ENCODE measurements at places on chromosomes 4 and X.

DNA sequence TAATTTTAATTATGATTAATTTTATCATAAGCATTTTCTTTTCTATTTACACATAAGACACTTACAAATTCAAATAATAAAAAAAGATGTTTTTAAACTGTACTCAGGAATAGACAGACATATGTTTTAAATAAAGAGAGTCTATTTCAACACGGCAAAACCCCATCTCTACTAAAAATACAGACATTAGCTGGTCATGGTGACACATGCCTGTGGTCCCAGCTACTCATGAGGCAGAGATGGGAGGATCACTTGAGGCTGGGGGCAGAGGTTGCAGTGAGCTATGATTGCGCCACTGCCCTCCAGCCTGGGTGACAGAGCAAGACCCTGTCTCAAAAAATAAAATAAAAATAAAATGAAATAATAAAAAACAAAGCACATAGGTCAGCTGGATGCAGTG, 14.8 kb downstream of the FAM9B start:
- no peak for DNase-seq

DNA sequence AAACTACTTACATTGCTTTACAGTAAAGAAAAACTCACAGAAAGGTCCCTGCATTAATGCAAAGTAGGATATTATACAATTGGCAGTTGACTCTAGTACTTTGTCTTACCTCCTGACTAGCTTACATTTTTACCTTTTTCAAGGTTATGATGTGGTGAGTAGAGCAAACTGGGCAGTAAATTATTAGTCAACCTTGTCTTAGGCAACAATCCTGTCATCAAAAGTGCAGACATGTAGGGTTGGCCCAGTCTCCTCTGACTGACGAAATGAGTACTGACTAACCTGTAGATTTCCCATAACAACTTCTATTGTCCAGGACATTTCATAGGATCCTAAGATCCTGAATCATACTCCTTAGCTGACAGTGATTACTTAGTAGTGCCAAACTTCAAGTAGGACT, 142.0 kb upstream of the NUDT6 start:
- DNase-seq, result no peak

GRCh38 chr4:72136429-72136828, 104.6 kb downstream of the NPFFR2 start:
- DNase-seq, result no peak

DNA sequence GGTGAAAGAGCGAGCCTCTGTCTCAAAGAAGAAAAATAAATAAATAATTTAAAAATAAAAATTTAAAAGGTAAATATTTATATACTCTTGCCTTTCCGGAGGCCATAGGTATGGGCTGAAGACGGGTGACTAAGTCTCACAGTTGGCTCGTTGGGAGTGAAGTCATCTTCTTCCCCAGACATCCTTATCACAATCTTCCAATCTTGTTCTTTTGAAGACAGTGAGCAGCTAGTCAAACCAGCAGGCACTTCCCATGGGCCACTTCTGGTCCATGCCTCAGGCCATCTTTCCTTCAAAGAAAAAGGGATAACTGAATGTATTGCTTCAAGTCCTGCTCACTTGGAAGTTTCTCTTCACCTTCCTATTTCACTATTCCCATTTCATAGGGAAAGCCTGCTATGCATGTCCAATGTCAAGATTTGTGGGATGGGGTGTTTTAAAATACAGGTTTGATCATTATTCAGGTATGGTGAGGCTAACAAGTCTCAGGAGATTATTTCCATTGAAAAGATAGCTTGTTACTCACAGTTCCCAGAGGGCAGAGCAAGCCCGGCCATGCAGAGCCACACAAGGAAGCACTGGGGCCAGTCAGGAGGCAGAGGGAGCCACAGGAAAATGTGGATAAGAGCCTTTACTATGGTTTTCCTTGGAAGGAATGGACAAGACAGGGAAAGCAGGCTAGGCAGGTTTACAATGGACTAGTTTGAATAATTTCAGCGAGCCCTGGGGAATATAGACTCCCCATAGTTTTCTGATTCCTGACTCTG, 33.3 kb upstream of the VCX2 start:
- DNase-seq, result no peak

DNA sequence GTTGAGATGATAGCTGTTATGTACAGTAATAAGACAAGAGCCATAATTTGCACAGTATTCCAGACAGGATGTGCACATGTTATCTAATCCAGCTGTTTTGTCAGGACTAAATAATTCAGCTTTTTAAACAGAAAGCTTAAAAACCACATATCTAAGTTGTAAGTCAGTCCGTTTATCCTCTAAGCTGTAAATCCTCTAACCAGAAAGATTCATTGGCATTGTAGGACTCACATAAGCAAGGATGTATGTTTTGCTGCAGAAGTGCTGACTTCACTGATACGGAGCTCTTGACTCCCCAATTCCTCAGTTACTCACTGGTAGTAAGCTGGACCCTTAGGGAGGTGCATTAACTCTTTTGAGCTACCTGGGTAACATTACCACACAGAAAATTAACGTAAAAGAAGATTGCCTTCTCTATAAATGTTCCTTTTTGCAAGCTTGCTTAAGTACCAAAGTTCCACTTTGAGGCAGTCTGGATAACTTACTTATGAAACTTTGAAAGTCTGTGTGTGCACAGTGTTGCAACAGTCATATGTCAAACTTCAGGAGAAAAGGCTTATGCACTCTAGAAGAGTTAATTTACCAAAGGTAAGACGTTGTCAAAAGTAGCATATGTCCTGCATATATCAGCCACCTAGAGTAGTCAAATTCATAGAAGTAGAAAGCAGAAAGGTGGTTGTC, 58.3 kb upstream of the MAGEB2 start:
- DNase-seq, result no peak

- DNase-seq, result no peak
Measured at GRCh38 chr4:165472943-165473676, 94.3 kb downstream of the CPE start.

- DNase-seq, result no peak
Measured at GRCh38 chr4:168832763-168833575, 177.1 kb downstream of the CBR4 start.

DNA sequence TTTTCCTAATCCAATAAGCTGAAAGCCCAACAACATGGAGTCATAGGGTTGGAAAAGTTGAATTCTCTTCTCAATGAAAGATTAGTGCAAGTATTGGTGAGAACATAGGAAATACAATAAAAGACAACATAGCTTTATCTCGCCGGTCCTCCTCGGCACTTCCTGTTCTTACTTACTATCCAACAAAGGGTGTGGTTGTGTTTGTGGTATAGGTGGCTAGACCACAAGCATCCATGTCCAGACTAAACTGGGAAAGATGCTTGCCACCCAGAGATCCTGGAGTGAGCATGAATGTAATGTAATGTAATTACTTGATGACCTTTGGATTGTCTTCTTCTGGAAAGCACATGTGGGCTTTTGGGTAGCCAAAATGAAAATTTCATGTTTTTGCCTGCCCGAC, 223.8 kb downstream of the CPE start:
- DNase-seq, result no peak

GRCh38 chrX:14936561-14936960, 63.3 kb downstream of the MOSPD2 start:
- DNase-seq, result no peak

GRCh38 chrX:10450229-10450958, 170.0 kb downstream of the MID1 start:
- DNase-seq, result no peak

GRCh38 chr4:5974321-5974720, 43.9 kb downstream of the C4orf50 start:
- no peak for DNase-seq

- DNase-seq, result no peak
Measured at GRCh38 chrX:107485013-107485412, 35.6 kb downstream of the FRMPD3 start.

DNA sequence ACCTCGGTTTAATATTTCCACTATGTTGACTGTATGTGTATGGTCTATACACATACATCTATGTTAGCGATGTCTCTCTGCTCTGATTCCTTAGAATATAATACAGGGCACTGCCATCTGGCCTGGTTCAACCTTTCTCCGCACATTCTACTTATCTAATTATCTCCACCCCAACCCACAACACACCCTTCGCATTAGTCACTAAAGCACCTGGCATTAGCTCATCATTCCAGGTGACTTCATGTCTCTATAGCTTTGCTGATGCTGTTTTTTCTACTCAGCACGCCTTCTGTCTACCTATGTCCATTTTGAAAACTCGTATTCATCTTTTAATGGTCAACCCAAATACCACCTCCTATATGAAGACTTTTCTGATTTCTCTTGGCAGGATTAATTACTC, 425.2 kb upstream of the RASGEF1B start:
- no peak for DNase-seq

- no peak for DNase-seq
Measured at GRCh38 chr4:8699479-8700145, 107.0 kb downstream of the CPZ start.

DNA sequence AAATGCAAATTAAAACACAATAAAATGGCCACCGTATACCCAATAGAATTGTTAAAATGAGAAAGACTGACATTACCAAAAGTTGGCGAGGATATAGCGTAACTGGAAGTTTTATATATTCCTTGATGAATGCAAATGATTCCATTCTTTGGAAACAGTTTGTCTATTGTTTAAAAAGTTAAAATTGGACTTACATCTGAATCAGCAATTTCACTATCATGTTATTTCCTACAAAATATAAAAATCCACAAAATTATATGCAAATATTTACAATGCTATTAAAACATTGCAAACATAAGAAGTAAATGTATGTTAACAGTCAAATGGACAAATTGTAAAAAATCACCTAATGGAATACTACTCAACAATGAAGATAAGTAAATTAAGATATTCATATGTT, 852.2 kb upstream of the NDST4 start:
- no peak for DNase-seq

GRCh38 chr4:83387476-83388312, 53.0 kb upstream of the HPSE start:
- DNase-seq, result no peak

GRCh38 chrX:111181951-111182350, 86.0 kb downstream of the PAK3 start:
- no peak for DNase-seq

DNA sequence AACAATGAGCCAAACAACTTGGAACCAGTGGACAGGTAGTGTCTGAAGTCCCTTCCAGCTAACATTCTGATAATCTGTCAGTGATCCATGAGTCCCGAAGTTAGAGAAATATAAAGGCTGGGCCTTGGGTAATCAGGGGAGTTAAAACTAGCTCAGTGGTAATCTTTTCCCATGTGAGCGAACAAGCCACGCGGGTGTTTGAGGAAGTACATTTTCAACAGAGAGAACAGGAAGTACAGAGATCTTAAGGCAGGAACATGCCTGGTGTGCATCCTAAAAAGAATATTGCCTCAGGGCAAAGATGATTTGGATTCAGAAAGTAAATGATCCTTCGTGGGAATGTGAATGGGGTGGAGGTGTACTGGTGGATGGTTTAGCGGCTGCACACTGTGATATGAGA, 42.9 kb downstream of the FNIP2 start:
- no peak for DNase-seq

- no peak for DNase-seq
Measured at GRCh38 chr4:127783026-127783769, 1.1 kb downstream of the HSPA4L start.
